ENCODE measurements at places on chromosomes 2 and 18.

DNA sequence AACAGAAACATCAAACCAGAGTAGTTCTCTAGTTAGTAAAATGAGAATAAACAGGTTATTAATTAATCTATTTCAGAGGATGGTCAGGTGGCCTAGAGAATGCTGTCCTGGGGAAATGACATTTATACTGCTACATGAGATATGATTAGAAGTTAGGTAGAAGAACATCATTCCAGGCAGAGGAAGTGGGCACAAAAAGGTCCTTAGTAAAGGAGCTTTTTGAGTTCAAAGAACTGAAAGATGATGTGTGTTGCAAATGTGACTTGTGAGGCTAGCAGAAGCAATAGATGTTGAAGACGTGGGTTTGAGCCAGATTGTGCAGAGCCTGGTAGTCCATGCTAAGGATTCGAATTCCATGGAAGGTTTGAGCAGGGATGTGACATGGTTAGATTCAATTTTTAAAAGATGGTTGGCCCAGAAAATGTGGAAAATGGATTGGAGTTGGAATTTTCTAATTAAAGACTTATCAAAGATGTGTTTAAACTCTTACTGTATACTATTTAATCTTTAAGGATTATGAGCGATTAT lies 34.2 kb downstream of the RAB10 start:
- DNase-seq = no peak
- peaks cover 11% of the 10 kb centered on the region for H3K4me1 ChIP-seq
- H3K27me3 ChIP-seq = no peaks in the 10 kb centered on the region
- no peak overlapping the region for H3K27ac ChIP-seq

GRCh38 chr2:228613133-228613850 lies 431.8 kb upstream of the SPHKAP start:
- H3K4me3 ChIP-seq = no peak overlapping the region
- H3K27ac ChIP-seq = no peak overlapping the region
- no peaks in the 10 kb centered on the region for H3K36me3 ChIP-seq
- no peak for DNase-seq
- no peaks in the 10 kb centered on the region for H3K27me3 ChIP-seq

GRCh38 chr18:59140302-59140885 lies 710 bp downstream of the SEC11C start:
- DNase-seq = no peak
- H3K27me3 ChIP-seq = no peaks in the 10 kb centered on the region
- no peak overlapping the region for H3K27ac ChIP-seq
- H3K36me3 ChIP-seq = no peaks in the 10 kb centered on the region
- peaks cover 12% of the 10 kb centered on the region for H3K4me1 ChIP-seq

DNA sequence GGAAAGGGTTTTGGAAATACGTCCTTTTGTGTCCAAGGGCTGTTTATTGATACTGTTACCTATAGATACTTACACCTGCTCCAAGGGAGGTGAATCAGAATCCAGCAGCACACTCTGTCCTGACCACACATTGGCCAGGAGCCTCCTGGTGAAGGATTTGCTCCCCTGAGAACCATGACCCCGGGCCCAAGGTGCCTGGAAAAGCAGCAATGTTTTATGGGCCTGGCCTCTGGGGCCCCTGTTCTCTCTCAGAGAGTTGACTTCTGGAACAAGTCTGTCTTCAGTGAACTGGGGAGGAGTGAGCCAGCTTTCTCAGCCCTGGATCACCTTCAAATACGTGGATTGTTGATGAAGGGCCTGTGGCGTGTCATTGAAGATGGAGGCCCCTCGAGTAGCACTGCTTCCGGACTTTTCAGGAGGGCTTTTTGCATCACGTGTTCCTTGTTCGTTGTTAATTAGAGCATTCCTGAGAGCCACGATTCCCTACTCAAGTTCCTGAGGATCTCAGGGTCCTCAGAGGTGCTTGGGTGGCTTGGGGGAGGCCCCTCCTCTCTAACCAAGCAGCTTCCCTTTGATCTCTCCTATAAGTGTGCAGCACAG lies 78.5 kb upstream of the RPL31 start:
- H3K36me3 ChIP-seq = no peaks in the 10 kb centered on the region
- H3K4me1 ChIP-seq = peaks cover 7% of the 10 kb centered on the region
- H3K27me3 ChIP-seq = no peaks in the 10 kb centered on the region

DNA sequence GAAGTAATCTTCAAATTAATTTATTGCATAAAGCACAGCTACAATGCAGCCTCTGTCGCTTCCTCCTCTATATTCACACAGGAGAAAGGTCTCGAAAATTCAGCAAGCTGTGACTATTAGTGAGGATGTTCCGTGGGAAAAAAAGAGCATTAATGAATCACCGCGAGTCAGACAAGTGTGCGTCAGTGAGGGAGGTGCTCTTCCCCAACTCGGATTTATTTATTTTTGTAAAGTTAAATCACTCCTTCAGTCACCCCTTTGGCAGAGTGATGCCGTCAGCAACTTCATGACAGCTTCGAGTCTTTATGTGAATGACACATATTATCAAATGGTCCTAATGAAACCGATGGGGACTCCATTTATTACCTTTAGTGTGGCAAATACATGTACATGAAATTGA lies 648.9 kb upstream of the SALL3 start:
- H3K4me3 ChIP-seq = no peak overlapping the region
- H3K36me3 ChIP-seq = no peaks in the 10 kb centered on the region
- no peak overlapping the region for H3K27ac ChIP-seq
- H3K4me1 ChIP-seq = no peaks in the 10 kb centered on the region
- DNase-seq = no peak
- no peaks in the 10 kb centered on the region for H3K27me3 ChIP-seq

DNA sequence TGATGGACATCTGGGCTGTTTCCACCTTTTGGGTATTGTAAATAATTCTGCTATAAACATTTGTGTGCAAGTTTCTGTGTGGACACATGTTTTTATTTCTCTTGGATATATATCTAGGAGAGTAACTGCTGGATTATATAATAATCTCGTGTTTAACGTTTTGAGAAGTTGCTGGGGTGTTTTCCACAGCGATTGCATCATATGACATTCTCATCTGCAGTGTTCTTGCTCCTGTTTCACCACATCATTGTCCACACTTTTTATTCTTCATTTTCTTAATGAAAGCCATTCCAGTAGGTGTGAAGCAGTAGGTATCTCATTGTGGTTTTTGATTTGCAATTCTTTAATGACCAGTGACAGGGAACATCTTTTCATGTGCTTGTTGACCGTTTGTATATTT lies 56.9 kb upstream of the ALKAL2 start:
- H3K27ac ChIP-seq = no peak overlapping the region
- H3K27me3 ChIP-seq = no peaks in the 10 kb centered on the region

DNA sequence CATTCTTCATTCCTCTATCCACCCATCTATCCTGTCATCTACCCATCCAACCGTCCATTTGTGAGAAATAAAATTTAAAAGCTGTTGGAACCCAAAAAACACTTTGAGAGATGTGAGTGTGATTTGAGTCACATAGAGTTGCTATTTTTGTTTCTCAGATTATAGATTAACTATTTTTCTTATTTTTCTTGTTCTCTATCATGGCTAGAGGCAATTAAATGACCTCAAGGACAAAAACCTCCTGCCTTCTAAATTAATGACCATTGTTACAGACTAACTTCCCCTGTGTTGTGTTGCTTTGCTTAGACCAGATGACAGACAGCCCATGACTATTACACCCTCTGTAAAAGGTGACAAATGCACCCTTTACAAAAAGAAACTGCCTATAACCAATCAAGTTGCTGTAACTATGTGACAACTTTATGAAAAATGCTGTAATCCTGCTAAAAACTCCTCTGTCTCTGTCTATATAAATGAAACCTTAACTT lies 207.9 kb upstream of the CXCR4 start:
- H3K27ac ChIP-seq = no peak overlapping the region
- H3K4me1 ChIP-seq = no peaks in the 10 kb centered on the region
- no peak overlapping the region for H3K4me3 ChIP-seq
- H3K27me3 ChIP-seq = no peaks in the 10 kb centered on the region

- no peak overlapping the region for H3K4me3 ChIP-seq
- DNase-seq = no peak
- peaks cover 23% of the 10 kb centered on the region for H3K4me1 ChIP-seq
- H3K27me3 ChIP-seq = no peaks in the 10 kb centered on the region
These were observed 40.1 kb downstream of the NRP2 start for GRCh38 chr2:205722283-205722918.

- DNase-seq = peak; percentile 63
- H3K4me3 ChIP-seq = no peak overlapping the region
- no peaks in the 10 kb centered on the region for H3K36me3 ChIP-seq
- H3K27ac ChIP-seq = peak overlapping the region; percentile 43
- no peaks in the 10 kb centered on the region for H3K4me1 ChIP-seq
- no peaks in the 10 kb centered on the region for H3K27me3 ChIP-seq
These were observed 30.2 kb downstream of the GLI2 start for GRCh38 chr2:120765678-120766469.

DNA sequence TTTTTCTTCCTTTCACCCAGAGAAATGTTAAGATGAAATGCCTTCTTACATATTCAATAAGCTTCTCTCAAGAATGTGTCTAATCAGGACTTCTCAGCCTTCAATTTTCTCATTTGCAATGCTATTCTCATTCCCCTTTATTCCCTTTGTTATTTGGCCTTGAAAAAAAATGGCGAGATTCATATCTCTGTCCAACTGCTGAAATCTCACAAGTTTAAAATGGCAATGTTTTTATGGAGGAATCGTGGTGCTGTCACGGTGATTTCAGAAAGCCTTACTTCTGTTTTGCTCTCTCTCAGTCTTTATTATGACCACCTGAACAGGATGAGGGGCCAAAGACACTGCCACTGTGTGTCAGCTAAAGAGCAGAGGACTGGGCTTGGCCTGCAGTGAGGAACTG lies 928.5 kb downstream of the DCC start:
- H3K27me3 ChIP-seq = no peaks in the 10 kb centered on the region
- no peaks in the 10 kb centered on the region for H3K36me3 ChIP-seq
- no peak overlapping the region for H3K4me3 ChIP-seq
- H3K27ac ChIP-seq = no peak overlapping the region
- DNase-seq = no peak

GRCh38 chr2:137964066-137964858 lies at the start of gene HNMT:
TSS of gene HNMT (plus strand) at chr2:137964473. CDS start at chr2:137964492, 19 bp downstream.
- no peaks in the 10 kb centered on the region for H3K4me1 ChIP-seq
- no peaks in the 10 kb centered on the region for H3K36me3 ChIP-seq
- DNase-seq = peak; percentile 66
- H3K27me3 ChIP-seq = no peaks in the 10 kb centered on the region
- H3K4me3 ChIP-seq = peak within 1 kb of the TSS; percentile 57

DNA sequence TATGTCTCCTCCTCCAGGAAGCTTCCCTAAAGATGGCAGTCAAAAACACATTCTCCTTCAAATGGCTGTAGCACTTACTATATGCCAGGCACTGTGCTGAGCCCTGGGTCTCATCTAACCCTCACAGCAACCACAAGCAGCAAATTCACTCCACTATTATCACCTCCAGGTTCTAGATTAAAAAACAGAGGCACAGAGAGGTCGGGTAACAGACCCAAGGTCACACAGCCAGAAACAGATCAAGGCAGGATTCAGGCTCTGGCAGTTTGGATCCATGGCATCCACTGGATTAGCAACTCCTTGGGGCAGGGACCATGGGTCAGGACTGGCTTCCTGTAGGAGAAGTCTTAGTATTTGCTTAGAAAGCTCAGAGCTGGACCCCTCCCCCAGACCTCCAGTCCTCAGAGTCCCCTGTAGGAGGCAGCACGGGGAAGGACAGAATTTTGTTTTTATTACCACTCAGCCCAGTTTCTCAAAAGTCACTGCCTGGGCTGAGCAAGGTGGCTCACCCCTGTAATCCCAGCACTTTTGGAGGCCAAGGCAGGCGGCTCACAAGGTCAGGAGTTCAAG lies 34.4 kb downstream of the ZFP36L2 start:
- peaks cover 21% of the 10 kb centered on the region for H3K4me1 ChIP-seq
- no peak overlapping the region for H3K4me3 ChIP-seq
- peak overlapping the region; percentile 87 for H3K27ac ChIP-seq
- no peaks in the 10 kb centered on the region for H3K36me3 ChIP-seq

DNA sequence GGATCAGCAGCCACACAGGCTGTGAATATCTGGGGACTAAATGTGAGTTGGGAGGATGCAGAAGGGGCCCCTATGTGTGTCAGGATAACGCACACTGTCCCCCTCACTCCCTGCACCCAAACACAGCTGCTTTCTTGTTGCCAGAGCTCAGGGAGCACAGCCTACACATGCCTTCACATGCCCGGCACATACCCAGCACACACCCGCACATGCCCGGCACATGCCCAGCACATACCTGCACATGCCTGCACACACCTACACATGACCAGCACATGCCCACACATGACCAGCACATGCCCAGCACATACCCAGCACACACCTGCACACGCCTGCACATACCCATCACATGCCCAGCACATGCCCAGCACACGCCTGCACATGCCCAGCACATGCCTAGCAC lies 75.6 kb downstream of the TPO start:
- no peaks in the 10 kb centered on the region for H3K27me3 ChIP-seq
- H3K36me3 ChIP-seq = no peaks in the 10 kb centered on the region
- no peak overlapping the region for H3K4me3 ChIP-seq
- DNase-seq = no peak

DNA sequence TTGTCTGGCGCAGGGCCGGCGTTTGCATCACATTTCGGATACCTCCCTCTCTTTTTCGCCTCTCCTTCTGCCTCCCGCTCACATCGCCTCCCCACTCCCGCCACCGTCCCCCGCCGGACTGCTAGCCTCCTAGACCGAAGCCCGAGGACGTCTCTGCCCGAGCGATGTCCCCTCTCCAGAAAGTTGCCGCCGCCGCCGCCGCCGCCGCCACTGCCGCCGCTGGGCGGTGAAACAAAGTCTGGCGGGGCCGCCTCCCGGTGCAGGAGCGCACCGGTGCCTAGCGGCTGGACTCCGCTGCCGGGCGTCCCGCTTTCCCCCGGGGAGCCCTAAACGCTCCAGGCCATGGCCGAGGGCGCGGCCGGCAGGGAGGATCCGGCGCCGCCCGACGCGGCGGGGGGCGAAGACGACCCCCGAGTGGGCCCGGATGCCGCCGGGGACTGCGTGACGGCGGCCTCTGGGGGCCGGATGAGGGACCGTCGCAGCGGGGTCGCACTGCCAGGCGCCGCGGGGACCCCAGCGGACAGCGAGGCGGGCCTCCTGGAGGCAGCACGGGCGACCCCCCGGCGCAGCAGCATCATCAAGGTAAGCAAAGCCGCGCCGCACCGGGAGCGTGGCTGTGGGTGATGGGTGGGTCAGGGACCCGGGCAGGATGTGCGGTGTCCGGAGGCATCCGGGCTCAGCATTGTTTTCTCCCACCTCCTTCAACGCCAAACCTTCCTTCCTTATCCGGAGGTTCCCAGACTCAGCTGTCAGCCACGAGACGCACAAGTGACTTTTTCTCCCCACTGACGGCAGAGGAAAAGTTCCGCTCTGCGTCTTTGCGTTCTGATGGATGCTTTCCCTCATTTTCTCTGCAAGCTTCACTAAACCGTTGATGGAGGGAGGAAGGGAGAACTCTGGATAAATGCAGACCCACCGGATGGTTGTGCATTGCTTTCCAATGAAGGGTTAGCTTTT lies 643 bp downstream of the PLCL1 start:
- no peaks in the 10 kb centered on the region for H3K36me3 ChIP-seq
- H3K4me1 ChIP-seq = peaks cover 11% of the 10 kb centered on the region
- no peak overlapping the region for H3K27ac ChIP-seq
- H3K27me3 ChIP-seq = no peaks in the 10 kb centered on the region

DNA sequence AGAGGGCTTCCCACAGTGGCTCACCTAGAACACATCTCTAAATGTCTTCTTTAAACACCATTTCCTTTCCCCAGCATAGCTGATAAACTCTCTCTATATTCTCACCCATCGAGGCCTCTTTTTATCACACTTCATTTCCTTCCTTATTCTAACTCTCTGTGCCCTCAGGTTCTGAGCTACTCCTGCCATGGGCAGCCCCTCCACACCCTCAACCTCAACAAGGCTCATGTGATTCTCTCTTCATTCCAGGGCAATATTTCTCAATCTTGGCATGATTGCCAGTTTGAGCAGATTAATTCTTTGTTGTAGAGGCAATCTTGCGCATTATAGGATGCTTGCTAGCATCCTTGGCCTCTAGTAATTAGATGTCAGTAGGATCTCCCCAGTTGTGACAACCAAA lies 999.1 kb downstream of the TSN start:
- H3K36me3 ChIP-seq = no peaks in the 10 kb centered on the region
- DNase-seq = no peak
- no peaks in the 10 kb centered on the region for H3K27me3 ChIP-seq
- H3K27ac ChIP-seq = no peak overlapping the region
- H3K4me1 ChIP-seq = no peaks in the 10 kb centered on the region

Measured in right lobe of liver (tissue), 6 donors.